ENCODE measurements at places on chromosomes 3 and 15. TPM values are rescaled to one million over a fixed set of nuclear protein-coding genes. Genes with fewer than 3 reads are reported as not detected.

DNA sequence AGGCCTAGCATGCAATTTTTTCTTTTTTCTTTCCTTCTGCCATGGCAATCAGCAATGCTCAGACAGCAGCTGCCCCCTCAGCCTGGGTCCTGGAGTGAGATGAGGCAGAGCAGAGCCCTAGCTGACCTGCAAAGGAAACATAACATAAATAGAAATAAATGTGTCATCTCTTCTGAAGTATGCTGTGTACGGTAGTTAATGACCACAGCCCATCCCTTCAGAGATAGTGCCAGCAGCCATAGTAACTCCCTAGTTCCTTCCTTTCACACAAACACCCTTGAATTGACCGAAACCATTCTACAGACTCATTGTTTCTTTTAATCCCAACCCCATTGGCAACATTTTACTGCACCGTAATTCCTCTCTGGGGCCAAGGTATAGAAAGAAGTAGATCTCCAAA lies 8.4 kb upstream of the CD47 start:
- DNase-seq = no peak

DNA sequence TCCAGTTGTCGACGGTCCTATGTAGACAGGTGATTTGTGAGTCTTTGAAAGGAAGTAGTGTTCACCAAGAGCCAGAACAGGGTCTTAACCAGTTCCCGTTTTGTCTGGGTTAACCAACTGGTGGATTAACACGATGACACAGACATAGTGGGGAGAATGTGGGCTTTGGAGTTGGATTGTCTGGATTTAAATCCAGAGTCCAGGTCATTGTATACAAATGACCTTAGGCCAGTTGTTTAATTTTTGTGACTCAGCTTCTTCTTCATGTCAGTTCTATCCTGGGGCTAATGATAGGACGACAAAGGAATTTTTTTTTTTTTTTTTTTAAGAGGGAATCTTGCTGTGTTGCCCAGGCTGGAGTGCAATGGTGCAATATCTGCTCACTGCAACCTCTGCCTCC lies 126.7 kb downstream of the LPP start:
- DNase-seq = no peak

GRCh38 chr15:41512940-41513505 lies 604 bp downstream of the LTK start:
- no peak for DNase-seq

- peak; percentile 4 for DNase-seq
Observed at GRCh38 chr3:179148616-179149405, 654 bp downstream of the PIK3CA start.

DNA sequence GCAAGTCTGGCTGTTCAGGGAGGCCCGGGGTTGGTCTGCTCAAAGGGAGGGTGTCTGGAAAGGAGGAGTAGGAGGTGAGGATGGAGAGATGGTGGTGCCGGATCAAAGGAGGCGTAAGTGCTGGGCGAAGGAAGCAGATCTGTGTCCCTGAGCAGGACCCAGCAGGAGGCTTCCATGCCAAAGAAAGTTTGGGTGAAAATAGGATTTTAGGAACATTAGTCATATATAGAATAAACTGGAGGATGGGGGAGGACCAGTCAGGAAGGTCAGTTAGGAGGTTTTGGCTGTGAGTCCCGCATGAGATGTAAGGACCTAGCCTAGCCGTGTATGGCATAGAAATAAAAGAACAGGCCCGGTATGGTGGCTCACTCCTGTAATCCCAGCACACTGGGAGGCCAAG lies 28.6 kb upstream of the VPS8 start:
- no peak for DNase-seq

The ITIH3 gene
- 14.2 TPM for total RNA-seq

The RETNLB gene
- not detected for total RNA-seq

The RPP25 gene
- total RNA-seq = 11.7 TPM

Measured in thoracic aorta (tissue), 2 donors.